ENCODE measurements at places on chromosomes 7 and 10.

DNA sequence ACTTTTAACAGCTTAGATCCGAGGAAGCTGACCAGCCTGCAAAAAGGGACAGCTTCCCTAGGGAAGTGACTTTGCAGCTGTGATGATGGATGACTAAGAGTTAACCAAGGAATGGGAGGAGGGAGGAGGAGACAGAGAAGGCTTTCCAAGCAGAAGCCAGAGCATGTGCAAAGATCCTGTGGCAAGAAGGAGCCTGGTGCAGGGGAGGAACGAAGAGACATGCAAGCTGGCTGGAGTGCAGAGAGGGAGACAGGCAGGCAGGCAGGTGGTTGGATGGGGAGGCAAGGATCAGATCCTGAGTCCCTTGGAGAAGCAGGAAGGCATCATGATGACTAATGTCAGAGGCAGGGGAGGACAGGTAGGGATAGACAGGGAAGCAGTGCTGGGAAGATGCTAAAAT lies 148.8 kb downstream of the PFKFB3 start:
- no peak for DNase-seq

DNA sequence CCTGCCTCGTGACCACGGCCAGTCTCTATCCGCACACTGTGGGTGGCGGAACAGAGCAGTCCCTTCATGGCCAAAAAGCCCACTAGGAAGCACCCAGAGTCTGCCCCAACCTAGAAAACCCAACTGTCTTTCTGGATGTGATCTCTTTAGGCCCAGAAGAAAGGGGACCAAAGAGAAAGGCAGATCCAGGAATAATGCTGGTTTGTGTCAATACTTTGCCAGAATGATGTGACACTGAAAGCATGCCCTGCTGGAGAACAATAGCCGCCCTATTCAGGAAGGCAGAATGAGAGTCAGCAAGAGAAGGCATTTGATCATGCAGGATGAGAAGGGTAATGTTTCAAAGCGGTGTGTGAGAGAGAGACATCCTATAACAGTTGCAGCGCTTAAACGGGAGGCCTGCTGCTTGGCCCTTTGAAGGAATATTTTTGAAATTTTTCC lies 274.7 kb downstream of the USP6NL start:
- DNase-seq, result no peak

DNA sequence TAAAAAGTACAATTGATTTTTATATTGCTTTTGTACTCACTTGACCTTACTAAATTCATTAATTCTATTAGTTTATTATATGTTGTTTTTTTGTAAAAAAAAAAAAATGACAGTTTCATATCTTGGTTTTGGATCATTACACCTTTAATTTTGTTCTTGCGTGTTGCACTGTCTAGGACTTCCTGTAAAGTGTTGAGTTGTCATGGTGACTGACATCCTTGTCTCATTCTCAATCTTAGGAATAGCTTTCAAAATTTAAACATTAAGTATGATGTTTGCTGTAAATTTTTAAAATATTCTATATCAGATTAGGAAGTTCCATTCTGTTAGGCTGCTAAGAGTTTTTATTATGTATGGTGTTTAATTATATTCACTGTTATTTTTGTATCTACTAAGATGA lies 139.1 kb downstream of the ARHGAP12 start:
- DNase-seq, result no peak

DNA sequence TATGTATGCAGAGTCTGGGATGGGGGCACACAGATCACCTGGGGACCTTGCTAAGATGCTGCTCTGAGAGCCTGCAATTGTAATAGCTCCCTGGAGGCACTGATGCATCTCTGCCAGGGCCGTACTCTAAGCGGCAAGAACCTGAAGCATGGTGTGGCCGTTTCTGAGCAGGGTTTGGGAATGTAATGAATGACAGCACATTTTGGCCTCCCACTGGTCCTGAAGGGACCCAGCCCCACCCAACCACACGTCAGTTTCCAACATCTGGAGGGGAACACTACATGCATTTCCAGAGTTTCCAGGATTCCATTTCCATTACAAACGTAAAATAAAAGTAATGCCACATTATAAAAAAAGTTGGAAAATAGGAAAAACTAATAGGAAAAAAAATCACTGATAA lies 14.0 kb downstream of the ZCCHC24 start:
- no peak for DNase-seq

- no peak for DNase-seq
Observed at GRCh38 chr7:155842496-155843265, 30.4 kb upstream of the SHH start.

- DNase-seq, result no peak
Observed at GRCh38 chr10:114281006-114281405, 42.0 kb downstream of the VWA2 start.

- DNase-seq, result no peak
Observed at GRCh38 chr7:15571301-15571878, 9.6 kb upstream of the AGMO start.

DNA sequence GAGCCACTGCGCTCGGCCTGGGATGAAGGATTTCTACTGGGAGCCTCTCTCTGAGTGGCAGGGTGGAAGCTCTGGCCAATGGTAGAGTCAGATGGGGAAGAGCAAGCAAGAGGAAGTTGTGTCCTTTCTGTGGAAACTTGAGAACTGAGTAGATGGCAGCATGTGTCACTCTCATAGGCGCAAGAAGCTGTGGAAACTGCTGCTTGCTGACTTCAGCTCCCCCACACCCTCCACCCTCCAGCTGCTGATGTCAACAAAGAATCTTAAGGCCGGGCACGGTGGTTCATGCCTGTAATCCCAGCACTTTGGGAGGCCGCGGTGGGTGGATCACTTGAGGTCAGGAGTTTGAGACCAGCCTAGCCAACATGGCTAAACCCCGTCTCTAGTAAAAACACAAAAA lies 39.8 kb upstream of the SRGN start:
- peak; percentile 71 for DNase-seq

DNA sequence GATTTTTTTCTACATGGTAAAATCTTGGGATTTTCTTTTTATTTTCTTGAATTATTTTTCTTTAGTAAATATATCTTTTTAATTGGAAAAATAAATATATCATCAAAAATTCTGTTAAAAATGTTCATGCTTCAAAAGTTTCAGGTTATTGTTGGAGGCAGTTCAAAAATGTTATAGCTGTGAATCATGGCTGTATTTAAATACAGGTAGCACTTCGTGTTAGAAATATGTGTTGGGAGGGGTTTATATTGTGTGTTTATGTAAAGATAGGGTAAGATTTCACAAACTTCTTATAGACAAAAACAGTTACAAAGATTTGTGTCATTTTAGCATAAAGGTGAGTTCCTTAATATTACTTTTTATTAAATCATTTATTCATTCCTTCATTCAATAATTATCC lies 60.4 kb downstream of the HDAC9 start:
- DNase-seq, result no peak

- no peak for DNase-seq
Observed at GRCh38 chr10:24493165-24493564, 230.5 kb downstream of the ARHGAP21 start.

DNA sequence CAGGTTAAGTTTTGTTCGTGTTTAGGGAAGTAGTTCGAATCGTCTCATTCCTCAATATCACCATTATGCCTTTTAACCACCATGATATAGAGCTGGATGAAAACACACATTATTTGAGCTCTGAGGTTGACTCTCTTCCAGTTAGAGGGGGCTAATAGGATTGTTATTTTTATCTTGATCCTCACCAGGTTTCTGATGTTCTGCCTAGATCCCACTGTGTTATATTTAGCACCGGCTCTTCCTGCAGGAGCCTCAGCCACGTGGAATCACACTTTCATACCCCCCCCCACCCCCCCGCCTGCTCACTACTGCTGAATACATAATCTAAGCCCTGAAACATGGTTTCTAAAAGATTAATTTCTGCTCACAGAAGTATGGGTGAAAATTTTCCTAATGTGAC lies 88.3 kb downstream of the NRCAM start:
- DNase-seq, result no peak

GRCh38 chr10:15540727-15541126 lies 169.6 kb upstream of the FAM171A1 start:
- DNase-seq, result no peak

DNA sequence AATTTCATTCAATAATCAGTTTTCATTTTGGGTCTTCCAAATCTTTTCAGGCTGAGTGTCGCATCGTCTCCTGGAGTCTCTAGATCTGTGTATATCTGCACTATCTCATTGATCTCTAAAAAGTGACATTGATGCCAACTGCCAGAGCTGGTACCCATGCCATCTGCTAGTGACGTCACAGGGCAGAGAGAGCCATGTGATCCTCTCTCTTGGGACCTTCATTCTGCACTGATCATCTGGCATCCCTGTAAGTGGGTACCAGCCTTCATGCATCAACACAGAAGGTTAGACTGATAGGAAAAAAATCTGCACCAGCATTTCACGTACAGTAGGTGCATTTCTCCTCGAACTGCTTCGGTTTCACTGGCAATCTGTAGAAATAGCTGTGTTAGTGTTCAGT lies at the start of gene NEUROD6:
Gene NEUROD6 (minus strand): TSS at position 124 of the 400 bp plus-strand sequence. CDS start 1,458 bp downstream, outside the sequence.
- DNase-seq, result no peak

- no peak for DNase-seq
Observed at GRCh38 chr7:143256325-143256724, 6.9 kb upstream of the GSTK1 start.

GRCh38 chr10:120308589-120308988 lies 148.4 kb upstream of the PLPP4 start:
- DNase-seq, result no peak

- no peak for DNase-seq
Observed at GRCh38 chr10:57950442-57950974, 317.2 kb downstream of the IPMK start.

GRCh38 chr10:26357203-26357602 lies 80.9 kb upstream of the APBB1IP start:
- no peak for DNase-seq

DNA sequence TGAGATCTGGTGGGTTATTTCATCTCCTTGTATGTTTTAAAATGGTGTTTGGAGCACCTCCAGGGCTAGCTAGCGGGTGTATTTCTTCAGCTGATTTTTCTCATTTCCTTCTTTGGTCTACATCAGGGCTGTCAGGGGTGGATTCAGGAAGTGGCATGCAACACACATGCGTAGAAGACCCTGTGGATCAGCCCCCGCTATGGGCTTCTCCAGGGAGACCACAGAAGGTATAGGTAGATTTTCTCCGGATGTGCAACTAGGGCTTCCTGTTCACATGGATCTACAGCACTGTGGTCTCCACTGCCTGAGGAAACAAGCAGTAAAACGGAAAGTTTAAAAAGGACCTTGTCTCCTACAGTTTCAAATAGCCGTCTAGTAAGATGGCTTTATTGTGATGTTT lies 10.4 kb downstream of the NUB1 start:
- peak; percentile 63 for DNase-seq

- DNase-seq, result no peak
Observed at GRCh38 chr10:126222736-126223511, 165.4 kb downstream of the ADAM12 start.

Data from stimulated activated CD8-positive, alpha-beta memory T cell treated with anti-CD3 and anti-CD28 coated beads, Interleukin-4, amount 100 ng/mL, for 48 hours (primary cell).